Sigmoid colon (tissue), 7 donors: ENCODE measurements at places on chromosomes 2 and 18. TPM values are rescaled to one million over a fixed set of nuclear protein-coding genes. Genes with fewer than 3 reads are reported as not detected.

Gene PLCL1
- polyA plus RNA-seq = 0.69 TPM

DNA sequence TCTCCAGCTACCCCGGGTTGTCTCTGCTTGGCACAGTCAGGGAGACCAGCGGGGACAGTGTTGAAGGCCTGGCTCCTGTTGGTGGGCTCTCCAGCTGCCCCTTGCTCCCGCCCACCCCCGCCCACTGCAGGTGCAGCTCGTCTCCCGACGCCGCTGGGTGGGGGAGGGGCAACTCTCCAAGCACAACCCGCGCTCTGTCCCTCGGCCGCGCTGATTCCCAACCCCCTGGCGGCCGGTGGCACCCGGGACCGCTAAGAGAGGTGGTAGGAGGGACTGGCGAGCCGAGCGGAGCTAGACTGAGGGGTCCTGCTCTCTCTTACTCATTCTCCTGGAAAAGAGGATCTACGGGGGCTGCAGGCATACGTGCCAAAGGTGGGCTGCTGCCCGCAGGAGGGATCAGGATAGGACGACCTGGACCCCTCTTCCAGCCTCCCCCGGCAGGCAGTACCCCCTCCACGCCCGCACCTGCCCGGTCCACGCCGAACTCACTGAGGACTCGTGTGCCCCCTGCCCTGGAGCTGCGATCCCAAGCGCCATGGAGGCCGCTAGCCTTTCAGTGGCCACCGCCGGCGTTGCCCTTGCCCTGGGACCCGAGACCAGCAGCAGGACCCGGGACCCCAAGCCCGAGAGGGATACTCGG lies 44.5 kb downstream of the DDX18 start:
- no peak for DNase-seq

- no peak for DNase-seq
These were observed 245.5 kb upstream of the COPS8 start for GRCh38 chr2:236840215-236840614.

DNA sequence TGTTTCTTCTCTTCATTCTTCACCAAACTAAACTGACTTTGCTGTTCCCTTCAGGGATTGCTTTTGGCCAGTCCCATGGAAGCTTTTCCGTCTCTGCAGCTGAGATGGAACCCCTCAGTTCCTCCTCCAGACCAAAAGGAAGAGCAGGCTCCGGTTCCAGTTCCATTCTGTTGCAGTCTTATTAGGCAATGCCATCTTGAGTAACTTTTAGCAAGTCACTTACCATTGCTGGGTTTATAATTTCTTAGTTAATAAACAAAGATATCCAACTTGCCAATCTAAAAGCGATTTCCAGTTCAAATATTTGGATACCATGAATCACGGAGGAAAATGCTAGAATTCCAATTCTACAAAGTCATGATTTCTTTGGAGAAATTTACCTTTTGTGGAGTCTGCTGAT lies 214.3 kb upstream of the LYPD1 start:
- DNase-seq = no peak

- no peak for DNase-seq
These were observed 395.0 kb upstream of the TCF4 start for GRCh38 chr18:55982992-55983391.

- DNase-seq = no peak
These were observed 78.8 kb upstream of the KCNE4 start for GRCh38 chr2:222973237-222973636.

Gene CLEC4F
- polyA plus RNA-seq = 0.15 TPM

Gene KANSL1L
- 2.8 TPM for polyA plus RNA-seq

DNA sequence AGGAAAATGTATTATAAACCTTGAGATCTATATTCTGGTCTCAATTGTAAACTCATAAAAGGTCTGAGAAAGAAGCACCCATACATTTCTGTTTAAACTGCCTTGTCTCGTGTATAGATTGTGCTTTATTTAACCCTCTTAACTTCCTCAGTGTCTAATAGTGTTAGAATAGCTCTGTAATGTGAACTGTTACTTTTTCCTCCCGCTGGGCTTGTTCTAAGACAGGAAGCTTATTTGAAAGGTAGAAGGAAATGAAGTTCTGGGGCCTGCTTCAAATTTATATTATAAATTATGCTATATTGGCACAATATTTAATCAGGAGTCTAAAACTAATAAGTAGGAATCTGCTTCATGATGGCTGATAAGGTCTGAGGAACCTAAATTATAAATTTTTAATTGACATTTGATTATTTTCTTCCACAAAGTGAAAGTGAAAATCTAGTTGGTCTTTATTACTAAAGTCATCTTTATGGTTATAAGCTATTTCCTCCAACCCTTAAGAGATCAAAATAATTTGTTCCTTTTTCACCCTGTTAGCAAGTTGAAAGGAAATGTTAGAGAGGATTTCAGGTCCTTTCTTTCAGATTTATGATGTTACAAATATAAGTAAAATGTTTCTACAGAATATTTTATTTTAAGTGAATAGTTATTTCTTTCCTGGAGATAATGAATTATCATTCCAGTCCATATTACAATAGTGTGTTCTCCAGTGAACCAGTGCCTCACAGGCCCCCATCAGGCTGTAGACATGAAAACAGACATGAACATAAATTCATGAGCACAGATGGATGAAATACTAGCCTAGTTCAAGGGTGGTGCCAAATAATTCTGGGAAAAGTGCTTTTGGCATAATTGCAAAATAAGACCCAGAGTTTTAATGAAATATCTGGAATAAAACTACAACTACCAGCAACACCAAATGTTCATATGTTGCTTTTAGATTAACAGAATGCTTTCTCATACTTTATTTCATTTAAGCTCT lies 7.9 kb downstream of the MFSD6 start:
- no peak for DNase-seq

- no peak for DNase-seq
These were observed 45.9 kb upstream of the ST6GAL2 start for GRCh38 chr2:106931717-106932335.

Gene LYG1
- polyA plus RNA-seq = not detected

Gene VWC2L
- polyA plus RNA-seq = not detected
